Bronchial epithelial cell (primary cell): ENCODE measurements at places on chromosomes 5 and 9. TPM values are rescaled to one million over a fixed set of nuclear protein-coding genes. Genes with fewer than 3 reads are reported as not detected.

The TRIM36 gene
- total RNA-seq: 0.53 and 0.77 TPM in 2 replicates

The OR13C8 gene
- not detected in 2 replicates for total RNA-seq

- DNase-seq: no peak
These were observed 106.9 kb upstream of the COL5A1 start for GRCh38 chr9:134534661-134535080.

DNA sequence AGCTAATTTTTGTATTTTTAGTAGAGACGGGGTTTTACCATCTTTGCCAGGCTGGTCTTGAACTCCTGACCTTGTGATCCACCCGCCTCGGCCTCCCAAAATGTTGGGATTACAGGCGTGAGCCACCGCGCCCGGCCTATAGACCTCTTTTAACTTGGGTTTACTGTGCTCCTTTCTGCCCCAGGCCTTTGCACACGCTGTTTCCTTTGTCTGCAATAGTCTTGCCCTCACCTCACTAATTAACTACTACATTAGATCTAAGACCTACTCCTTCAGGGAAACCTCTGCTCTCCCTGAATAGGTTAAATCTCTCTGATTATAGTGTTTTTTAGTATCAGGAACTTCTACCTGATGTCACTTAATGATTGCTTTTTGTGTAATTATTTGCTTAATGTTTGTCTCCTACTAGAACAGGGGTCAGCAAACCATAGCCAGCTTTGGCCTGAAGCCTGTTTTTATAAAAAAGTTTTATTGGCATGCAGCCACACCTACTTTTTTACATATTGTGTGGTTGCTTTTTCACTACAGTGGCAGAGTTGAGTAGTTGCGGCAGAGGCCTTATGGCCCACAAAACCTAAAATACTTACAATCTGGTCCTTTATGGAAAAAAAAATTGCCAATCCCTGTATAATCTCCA lies 31.2 kb upstream of the TLE1 start:
- DNase-seq: no peak
